ENCODE measurements at places on chromosomes 1 and 21.

DNA sequence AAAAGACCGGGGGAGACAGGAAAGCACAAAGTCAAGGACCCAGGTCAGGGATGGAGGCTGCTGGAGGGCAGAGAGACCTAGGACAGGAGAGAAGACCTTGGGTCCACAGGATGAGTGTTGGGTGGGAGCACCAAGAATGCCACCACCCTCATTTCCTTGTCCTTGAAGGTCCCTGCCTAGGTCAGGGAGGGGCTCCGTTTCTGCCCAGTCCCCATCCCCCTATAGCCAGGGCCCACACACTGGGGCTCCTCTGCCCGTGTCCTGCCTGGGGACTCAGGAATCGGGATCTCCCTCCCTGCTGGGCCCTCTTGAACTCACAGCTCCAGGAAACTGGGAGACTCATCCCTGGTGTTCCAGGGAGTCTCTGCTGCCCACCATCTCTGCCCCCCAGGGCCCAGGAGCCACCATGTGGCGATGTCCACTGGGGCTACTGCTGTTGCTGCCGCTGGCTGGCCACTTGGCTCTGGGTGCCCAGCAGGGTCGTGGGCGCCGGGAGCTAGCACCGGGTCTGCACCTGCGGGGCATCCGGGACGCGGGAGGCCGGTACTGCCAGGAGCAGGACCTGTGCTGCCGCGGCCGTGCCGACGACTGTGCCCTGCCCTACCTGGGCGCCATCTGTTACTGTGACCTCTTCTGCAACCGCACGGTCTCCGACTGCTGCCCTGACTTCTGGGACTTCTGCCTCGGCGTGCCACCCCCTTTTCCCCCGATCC is 584 bp downstream of the TINAGL1 start:
- DNase-seq, result no peak

- DNase-seq, result no peak
Observed at GRCh38 chr1:81463936-81464837, 336.5 kb upstream of the ADGRL2 start.

DNA sequence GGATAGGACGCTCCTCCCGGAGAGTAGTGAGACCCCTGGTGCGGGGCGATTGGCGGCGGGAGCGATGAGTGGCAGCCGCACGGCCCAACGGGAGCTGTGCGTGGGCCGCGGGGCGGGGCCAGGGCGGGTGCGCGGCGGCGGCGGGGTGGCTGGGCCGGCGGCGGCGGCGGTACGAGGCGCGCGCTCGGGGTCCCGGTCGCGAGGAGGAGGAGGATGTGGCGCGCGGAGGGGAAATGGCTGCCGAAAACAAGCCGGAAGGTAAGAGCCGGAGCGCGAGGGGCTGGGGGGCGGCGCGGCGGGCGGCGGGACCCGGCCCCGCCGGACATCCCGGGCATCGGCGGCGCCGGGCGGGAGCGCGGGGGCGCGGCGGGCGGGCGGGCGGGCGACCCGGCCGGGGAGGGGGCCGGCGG is at the start of gene CAMTA1:
CAMTA1 (plus strand) TSS at position 137 of the 410 bp plus-strand sequence; CDS start at position 214, 77 bp downstream.
- no peak for DNase-seq

GRCh38 chr1:94118013-94118412 is 2.9 kb downstream of the ABCA4 start:
- DNase-seq, result no peak

- no peak for DNase-seq
Observed at GRCh38 chr1:47963568-47964358, 33.4 kb downstream of the TRABD2B start.

GRCh38 chr1:246106342-246106763 is 400.7 kb downstream of the SMYD3 start:
- DNase-seq, result no peak

DNA sequence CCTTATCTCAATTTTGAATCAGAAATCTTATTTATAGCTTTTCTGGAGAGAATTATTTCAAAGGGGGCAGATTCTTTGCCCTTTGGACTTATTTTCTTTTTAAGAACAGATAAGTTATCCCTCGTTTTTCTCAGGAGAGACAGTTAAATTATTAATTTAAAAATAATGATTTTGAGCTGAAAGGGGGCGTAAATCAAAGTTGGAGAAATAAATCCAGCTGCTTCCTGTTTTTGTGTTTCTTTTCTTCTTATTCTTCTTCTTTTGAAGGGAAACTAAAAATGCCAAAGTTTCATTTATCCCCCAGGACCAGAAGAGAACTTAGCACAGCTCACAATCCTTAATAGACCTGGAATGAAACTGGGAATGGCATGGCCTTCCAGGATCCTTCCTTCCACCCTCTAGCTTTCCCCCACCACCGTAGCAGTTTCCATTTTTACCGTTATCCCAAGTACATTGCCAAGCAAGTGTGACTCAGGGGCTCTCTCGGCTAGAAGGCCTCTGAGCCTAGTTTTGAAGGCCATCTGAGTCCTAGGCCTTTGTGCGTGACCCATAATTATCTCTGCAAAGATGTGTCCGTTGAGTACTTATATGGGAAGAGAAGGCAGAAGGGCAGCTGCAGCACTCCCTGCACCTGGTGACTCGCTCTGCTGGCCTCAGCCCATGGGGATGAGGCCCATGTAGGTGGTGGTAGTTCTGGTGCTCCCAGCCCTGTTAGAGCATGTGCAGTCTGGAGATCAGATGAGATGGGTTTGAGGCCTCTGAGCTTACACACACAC is 181.7 kb downstream of the ROR1 start:
- DNase-seq, result no peak

- DNase-seq, result no peak
Observed at GRCh38 chr21:35737449-35737848, 322.9 kb downstream of the SETD4 start.

DNA sequence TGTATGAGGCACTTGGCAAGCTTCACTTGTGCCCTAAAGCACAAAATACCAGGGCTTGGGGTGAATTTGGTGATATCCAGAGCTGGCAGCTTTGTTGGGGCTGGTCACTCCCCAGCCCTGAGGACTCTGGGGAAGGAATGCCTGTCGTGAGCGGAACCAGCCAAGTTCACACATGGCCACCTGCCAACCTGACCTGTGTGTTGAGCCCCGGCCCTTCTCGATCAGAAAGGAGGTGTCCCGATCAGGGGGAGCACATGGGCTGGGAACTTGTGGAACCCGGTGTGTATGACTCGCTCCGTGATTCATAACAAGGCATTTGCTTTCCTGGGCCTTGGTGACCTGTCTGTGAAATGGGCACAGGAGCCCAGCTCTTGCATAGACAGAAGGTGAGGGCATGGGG is 43.1 kb downstream of the AGPAT3 start:
- no peak for DNase-seq

DNA sequence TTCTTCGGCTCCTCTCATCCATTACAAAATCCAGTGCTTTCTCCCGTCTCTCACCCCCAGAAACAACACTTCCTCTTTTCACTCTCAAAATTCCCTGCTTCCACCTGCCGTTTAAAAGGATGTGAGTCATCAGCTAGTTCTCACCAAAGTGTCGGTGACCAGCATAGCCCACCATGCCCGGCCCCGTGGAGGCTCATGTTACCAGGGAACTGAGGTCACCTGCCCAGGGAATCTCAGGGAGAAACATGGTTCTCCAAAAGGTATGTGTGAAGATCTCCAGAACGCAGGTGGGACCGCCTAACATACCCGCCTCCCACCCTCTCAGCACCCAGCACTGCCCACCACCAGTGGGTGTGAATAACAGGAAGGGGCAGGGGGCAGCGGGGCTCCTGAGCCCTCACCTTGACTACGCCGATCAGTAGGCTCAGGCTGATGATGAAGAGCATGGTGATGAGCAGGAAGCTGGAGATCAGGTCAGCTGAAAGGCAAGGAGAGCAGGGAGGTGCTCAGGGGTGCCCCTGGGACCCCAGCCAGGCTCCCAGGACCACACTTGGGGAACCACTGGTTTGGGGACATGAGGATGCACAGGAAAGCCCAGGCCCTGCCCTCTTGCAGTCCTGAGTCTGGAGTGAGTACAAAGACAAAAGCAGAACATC is 16.2 kb downstream of the LAPTM5 start:
- DNase-seq, result no peak

DNA sequence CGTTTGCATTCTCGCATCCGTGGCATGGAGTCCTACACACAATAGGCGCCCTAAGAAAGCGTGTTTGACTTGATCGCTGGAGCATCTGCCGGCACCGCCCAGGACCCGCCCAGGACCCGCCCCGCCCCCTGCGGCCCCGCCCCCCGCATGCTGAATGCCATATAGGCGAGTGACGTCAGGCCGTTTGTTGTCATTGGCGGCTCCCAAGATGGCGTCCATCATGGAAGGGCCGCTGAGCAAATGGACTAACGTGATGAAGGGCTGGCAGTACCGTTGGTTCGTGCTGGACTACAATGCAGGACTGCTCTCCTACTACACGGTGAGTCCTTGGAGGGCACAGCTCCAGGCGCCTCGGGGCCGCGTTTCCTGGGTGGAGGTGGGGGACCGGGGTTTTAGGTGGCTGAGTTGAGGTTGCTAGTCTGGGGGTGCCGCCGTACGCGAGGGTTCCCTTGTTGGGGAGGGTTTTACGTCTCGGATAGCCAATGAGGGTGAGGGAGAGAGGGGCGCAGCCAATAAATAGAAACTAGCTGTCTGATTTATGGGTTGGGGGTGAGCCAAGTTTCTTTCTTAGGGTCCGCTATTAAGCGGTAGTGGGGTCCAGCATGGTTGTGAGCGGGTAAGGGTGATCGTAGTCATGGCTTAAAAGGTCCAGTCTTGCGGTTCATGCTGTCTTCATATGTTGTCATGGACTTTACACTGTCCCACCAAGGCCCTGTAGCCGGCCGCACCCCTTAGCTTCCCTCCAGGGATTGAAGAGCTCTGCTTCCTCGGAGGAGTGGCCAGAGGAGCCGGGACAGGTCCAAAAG is at the start of gene OSBPL9:
OSBPL9 (plus strand) TSS at position 190 of the 806 bp plus-strand sequence; CDS start at position 209, 19 bp downstream.
- DNase-seq, result peak; percentile 43

DNA sequence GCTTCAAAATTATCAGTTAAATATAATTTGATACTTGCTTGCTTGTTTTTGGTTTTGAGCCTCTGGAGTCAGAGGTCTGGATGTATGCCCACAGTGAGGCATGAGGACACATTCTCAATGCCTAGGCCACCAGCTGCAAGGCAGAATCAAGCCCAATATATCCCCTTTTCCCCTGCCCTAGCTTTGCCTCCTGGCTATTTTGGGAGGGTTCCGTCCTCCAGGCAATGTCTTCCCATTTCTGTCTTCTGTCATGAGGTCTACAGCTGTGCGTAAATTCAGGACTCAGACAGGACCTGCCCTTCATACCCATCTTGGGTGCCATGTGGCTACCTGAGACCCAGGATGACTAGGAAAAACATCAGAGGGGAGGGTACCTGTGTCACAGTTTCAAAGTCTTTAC is 19.2 kb downstream of the NRDC start:
- DNase-seq, result no peak

- no peak for DNase-seq
Observed at GRCh38 chr1:241695246-241696171, 43.4 kb downstream of the WDR64 start.

DNA sequence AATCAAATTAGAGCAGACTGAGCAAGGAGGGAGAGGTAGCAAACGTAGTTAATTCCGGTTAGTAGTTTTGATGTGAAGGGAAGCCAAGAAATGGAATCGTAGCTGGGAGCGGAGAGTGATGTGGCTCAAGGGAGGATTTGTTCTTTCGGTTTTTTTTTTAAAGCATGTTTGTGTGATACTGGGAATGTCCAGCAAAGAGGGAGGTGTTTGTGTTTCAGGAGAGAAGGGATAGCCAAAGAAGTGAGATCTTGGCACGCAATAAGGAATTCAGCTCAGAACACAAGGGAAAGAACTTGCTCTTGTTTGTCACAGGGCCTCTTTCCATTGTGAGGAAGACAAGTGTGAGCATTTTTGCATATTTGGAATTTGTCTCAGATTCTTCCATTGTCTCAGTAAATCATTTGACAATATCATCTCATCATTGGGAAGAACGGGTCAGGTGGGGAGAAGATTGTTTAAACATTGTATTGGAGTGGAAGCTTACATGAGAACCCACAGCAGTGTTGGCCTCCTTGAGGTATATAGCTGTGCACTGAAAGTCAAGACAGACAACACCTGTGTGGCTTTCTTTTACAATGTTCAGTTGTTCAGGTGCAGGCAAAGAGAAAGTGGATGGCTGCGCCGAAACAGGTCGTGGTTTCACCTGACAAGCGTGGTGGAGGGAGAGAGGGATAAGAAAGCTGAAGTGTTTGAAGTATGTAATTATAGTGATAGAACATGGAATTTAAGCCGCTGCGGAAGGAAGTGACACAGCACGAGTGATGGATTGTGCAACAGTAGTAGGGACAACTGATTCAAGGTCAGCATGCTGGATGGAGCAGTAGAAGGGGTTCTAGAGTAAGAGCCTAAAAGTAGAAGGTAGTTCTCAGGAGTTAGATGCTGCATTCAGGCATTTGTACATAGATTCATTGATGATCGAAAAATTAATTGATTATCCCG is 25.4 kb downstream of the FMN2 start:
- DNase-seq, result no peak

GRCh38 chr1:17122521-17123164 is 3.4 kb upstream of the PADI2 start:
- no peak for DNase-seq

DNA sequence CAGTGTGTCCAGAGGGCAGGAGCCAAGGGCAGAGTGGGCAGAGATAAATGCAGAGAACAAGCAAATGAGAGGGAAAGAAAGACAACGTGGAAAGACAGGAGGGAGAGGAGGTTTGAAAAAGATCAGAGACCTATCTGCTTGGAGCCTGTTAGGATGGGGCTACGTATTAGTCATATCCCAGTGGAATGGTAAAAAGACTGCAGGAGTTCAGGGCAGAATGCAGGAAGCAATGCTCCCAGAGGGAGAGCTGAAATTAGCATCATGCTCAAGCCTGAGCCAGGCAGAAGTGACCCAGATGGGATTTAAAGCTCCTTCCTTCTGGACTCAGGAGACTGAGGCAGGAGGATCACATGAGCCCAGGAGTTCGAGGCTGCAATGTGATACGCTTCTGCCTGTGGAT is 261.3 kb upstream of the CHRM3 start:
- DNase-seq, result no peak

DNA sequence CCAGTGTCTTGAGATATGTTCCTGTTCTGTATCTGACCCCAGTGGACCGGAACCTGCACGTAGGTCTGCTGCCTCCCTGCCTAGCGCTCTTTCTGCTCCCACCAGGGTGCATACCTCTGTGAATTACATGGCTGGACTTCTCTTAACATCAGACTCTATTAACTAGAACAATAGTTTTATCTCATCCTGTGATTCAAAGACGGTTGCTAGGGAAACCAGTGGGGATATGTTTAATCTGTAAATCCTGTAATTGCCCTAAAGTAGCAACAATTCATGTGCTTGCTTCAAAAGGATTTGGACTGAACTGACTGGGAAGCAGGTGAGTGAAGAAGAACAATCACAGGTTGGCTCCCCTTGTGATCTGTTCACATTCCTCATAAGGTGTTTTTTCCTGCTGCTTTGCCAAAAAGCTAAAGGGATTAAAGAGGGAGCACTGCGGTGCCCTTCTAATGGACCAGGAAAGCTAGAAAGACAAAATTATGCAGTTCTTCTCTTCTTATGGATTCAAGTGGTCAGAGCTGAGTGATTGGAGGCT is 52.7 kb upstream of the DIRAS3 start:
- DNase-seq, result no peak

Measured in HuH-7.5 (cell line).